NCI-H1105 treated with DMSO at 0.1 percent for 48 hours (cell line): ENCODE measurements at places on chromosomes 5 and 9.

GRCh38 chr5:62134811-62135210, 171.2 kb upstream of the KIF2A start:
- DNase-seq: no peak

GRCh38 chr5:38447786-38448185, 108.7 kb downstream of the LIFR start:
- no peak for DNase-seq

DNA sequence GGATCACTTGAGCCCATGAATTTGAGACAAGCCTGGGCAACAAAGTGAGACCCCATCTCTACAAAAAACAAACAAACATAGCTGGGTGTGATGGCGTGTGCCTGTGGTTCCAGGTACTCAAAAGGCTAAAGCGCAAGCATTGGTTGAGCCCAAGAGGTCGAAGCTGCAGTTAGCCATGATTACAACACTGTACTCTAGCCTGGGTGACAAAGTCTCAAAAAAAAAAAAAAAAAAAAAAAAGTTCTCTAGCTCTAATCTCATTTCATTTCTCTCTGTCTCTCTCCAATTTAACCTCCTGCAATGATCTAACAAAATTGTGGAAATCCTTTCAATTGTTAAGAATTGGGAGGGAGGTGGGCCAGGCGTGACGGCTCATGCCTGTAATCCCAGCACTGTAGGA, 33.3 kb downstream of the LPAR1 start:
- DNase-seq: no peak

GRCh38 chr5:38756068-38756467, 89.7 kb upstream of the OSMR start:
- no peak for DNase-seq

GRCh38 chr5:172841-173251, 18.4 kb upstream of the LRRC14B start:
- DNase-seq: no peak

- no peak for DNase-seq
Observed at GRCh38 chr5:154923441-154924430, 14.3 kb downstream of the GEMIN5 start.
